Activated CD4-positive, alpha-beta T cell treated with anti-CD3 and anti-CD28 coated beads, Interleukin-2, amount 50 U/mL, for 4 hours (primary cell): ENCODE measurements at places on chromosomes 13 and 19.

GRCh38 chr19:15320116-15320515, 12.2 kb downstream of the BRD4 start:
- DNase-seq: no peak

GRCh38 chr13:95535243-95535642, 17.3 kb upstream of the CLDN10 start:
- DNase-seq: no peak

GRCh38 chr13:73338389-73338788, 279.6 kb downstream of the KLF5 start:
- DNase-seq: no peak

DNA sequence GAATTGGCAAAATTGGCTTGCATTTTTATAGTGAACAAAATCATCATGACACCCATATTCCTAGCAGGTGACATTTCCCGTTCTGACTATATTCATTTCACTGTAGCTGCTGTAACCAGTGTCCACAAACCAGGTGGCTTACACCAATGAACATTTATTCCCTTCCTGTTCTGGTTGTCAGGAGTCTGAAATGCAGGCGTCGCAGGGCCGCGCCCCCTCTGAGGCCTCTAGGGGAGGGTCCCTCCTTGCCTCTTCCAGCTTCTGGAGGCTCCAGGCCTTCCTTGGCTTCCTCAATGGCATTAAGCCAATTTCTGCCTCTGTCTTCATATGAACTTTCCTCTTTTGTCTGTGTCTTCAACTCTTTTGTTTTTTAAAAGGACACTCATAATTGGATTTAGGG, 6.5 kb upstream of the RLN3 start:
- no peak for DNase-seq

- DNase-seq: no peak
These were observed 407 bp upstream of the ZNF550 start for GRCh38 chr19:57560049-57560491.

GRCh38 chr13:112346899-112347229, 29.3 kb upstream of the SPACA7 start:
- no peak for DNase-seq

GRCh38 chr19:43534816-43535761, 2.1 kb downstream of the ZNF575 start:
- DNase-seq: no peak

DNA sequence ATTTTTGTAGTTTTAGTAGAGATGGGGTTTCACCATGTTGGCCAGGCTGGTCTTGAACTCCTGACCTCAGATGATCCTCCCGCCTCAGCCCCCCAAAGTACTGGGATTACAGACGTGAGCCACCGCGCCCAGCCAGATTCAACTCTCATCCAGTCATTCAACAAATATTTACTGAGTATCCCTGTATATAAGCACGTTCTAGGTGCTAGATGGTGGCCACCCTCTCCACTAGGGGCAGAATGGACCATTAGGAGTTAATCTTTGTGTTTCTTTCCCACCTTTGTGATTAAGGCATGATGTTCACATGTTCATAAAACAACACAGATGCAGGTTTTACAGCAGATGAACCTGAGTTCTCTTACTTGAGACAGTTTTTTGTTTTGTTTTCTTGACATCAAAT, 7.3 kb downstream of the SHKBP1 start:
- no peak for DNase-seq

DNA sequence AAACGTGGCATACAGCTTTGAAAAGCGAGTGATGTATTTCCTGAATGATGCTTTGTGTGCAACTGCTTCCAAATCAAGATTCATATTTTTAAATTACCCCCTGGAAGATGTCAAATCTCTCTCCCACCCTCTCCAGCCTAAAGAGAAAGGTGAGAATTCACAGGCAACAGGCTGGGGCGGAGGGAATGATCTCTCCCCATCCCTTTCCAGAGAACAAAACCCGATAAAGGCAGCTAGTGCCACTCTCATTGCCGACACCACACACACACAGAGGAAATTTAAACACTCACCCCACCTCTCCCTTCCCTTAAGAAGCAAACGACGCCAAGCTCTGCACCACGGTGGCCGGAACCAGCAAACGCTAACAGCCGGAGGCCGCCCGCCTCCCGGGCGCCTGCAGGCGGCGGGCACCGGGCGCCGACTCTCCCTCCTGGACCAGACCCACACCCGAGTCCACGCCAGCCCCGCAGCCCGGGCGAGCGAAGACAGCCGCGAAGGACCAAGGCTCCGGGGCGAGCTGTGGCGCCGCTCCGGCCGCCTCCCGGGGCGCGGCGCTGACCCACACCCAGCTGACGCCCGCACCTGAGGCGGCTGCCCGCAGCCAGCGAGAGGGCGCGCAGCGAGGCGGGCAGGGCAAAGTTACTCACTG, 477 bp downstream of the LNX2 start:
- peak; percentile 33 for DNase-seq

GRCh38 chr13:113659337-113659736, 1.3 kb upstream of the ATP4B start:
- no peak for DNase-seq

DNA sequence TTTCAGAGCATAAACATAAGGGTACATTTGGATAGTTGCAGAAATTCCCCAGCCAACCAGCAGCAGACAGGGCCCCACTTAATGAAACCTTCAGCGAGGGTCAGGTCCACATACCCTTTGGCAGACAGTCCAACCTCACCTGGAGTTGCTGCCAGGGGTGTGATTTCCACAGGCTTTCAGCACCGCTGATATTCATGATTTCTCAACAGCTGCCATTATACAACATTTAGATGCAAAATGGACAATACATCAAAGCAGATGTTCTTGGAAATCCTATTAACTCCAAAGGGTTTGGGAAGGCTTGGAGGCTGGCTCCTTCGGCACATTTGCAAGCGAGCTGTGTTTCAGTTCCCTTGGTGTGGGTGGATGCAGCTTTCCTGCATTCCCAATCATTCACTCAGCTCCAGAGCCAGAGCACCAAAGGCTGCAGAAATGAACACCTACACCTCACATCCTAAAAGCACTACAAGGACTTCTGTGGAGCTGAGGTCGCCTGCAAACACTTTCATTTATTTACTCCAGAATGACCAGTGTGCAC, 147.2 kb upstream of the VSTM2B start:
- no peak for DNase-seq

DNA sequence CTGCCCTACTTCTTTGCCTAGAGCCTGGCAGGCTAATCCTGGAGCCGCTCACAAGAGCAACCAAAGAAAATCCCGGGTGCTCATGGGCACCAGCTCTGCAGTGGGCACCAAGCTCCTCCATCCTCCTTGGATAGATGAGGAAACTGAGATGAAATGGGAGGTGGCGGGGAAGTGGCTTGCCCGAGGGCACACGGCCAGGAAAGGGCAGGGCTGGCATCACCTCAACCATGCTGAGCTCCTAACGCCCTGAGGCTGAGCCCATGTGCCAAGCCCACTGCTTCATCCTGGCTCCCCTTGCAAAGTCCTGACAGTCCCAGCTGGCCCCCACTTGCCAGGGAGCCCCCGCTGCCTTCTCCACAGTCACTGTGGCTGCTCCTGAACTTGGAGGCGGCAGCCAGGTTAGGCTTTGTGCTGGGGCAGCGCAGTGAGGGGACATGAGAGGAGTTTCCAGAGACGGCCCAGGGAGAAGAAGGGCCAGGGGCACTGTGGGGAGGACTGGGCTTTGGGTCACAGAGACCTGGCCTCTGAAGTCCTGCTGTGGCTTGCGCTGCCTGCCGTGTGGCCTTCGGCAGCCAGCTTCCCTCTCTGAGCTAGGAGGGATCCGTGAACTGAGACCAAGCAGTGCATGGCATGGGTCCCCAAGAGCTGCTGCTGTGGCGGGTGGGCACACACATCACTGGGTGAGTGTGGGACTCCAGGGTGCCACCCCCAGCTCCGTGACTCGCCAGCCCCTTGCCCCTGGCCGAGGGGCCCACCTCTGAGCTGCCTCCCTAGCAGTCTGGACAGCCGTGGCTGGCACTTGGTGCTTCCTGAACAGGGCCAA, 17.5 kb downstream of the TMED1 start:
- DNase-seq: no peak

GRCh38 chr13:101291646-101292515, 124.4 kb downstream of the NALCN start:
- no peak for DNase-seq

GRCh38 chr13:42656161-42656560, 82.2 kb downstream of the TNFSF11 start:
- no peak for DNase-seq

- DNase-seq: peak; percentile 53
These were observed 8.3 kb upstream of the SYCN start for GRCh38 chr19:39212375-39212742.

GRCh38 chr13:77184455-77184854, 142.4 kb downstream of the MYCBP2 start:
- no peak for DNase-seq

GRCh38 chr19:13208672-13209483, 58.7 kb downstream of the IER2 start:
- no peak for DNase-seq

DNA sequence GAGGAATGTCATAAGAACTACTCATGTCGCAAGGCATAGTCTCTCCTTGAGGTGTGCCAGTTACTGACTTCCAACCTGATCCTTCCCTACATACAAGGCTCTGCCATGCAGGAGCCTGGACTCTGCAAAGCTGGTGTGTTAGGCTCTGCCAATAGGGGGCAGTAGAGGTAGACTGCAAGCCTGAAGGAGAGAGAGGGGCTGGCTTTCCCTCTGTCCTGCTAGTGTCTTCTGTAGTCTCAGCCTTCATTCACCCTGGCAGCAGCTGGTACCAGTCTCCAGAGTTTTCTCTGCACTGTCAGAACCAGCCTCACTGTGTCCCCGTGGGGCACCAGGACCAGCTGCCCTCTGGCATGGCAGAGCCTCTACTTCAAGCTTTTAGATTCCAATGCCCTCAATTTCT, 14.5 kb downstream of the SHISA2 start:
- no peak for DNase-seq

GRCh38 chr13:27834095-27834494, 41.8 kb downstream of the GSX1 start:
- no peak for DNase-seq

GRCh38 chr13:30829145-30829832, 76.8 kb upstream of the MEDAG start:
- DNase-seq: no peak

- no peak for DNase-seq
These were observed 949 bp downstream of the RAB3A start for GRCh38 chr19:18202778-18203407.

GRCh38 chr19:28483197-28483596, 729.8 kb downstream of the UQCRFS1 start:
- no peak for DNase-seq

- no peak for DNase-seq
These were observed 13.6 kb downstream of the ZIC2 start for GRCh38 chr13:99995104-99995588.

DNA sequence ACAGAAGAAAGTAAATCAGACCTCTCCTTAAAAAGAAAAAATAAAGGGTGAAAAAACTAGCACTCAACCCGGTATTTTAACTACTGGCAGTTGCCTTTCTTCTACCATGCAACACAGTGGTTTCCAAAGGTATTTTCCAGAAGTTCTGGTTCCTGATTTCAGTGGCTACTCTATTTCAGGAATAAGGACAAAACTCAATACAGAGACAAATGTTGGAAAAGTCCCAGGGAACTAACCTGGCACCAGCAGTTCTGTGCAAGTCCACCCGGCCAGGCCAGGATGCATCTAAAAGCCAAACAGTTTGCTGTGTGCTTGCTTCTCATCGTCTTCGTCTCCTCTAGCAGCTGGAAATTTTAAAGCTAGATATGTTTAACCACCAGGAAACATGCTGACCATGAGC, 52.5 kb downstream of the FOXO1 start:
- DNase-seq: no peak

- DNase-seq: no peak
These were observed 135.3 kb downstream of the MTUS2 start for GRCh38 chr13:28955264-28955966.

GRCh38 chr13:19252381-19252780, 70.8 kb upstream of the TUBA3C start:
- no peak for DNase-seq

DNA sequence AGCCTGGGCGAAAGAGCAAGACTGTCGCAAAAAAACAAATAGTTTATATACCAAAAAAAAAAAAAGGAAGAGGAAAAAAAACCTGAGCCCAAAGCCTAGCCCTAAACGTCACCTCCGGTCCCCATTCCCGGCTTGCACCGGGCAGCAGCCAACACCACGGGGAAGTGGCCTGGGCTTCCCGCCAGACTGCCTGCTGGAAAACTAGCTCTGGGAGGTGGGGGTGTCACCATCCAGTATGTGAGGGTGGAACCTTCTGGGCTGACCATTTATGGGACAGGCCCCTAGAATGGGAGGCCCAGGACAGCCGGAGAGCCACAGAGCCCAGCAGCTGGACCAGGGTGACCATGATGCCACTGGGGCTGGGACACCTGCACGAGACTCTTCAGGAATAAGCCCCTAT, 37.3 kb downstream of the IL12RB1 start:
- no peak for DNase-seq

DNA sequence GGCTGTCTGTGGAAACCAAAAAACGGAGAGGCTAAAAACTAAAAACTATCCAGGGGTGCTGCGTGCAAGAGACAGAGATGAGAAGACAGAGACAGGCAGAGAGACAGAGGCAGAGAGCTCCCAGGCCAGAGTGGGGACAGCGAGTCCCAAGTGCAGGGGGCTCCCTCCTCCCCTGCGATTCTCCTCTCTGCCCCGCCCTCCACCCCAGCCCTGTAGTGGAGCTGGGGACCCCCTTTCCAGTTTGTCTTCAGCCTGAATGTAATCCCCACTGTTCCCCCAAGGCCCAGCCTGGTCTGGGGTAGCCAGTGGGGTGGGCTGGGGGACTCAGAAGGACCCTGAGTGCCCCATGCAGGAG, 2.0 kb downstream of the NFIC start:
- DNase-seq: no peak

DNA sequence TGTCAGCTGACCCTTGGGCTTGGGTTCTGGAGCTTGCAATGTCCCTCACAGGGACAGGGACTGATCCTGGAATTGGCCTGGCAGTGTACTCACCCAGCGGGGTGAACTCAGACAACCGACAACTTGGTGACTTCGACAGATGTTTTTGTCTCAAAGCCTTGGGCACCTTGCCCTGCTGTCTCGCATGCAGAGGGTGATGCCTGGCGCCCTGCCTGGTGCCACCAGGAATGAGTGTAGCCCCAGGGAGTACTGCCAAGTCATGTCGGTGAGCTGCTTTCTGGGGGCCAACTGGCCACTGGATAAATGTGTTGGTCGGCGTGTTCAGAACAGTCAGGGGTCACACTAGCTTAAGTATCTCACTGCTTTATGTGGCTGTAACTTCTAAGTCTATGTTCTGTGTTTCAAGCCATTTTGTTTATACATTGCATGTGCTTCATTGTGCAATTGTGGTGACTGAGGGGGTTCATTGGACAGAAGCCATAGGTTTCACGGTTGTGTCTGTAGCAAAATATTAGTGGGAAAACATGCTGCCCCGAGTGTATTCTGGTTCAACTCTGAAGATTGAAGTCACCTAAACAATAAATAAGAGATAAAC, 96.3 kb upstream of the TNFSF11 start:
- no peak for DNase-seq
